ENCODE measurements at places on chromosomes 11 and 22.

- DNase-seq: no peak
Observed at GRCh38 chr11:115535781-115536180, 31.6 kb upstream of the CADM1 start.

DNA sequence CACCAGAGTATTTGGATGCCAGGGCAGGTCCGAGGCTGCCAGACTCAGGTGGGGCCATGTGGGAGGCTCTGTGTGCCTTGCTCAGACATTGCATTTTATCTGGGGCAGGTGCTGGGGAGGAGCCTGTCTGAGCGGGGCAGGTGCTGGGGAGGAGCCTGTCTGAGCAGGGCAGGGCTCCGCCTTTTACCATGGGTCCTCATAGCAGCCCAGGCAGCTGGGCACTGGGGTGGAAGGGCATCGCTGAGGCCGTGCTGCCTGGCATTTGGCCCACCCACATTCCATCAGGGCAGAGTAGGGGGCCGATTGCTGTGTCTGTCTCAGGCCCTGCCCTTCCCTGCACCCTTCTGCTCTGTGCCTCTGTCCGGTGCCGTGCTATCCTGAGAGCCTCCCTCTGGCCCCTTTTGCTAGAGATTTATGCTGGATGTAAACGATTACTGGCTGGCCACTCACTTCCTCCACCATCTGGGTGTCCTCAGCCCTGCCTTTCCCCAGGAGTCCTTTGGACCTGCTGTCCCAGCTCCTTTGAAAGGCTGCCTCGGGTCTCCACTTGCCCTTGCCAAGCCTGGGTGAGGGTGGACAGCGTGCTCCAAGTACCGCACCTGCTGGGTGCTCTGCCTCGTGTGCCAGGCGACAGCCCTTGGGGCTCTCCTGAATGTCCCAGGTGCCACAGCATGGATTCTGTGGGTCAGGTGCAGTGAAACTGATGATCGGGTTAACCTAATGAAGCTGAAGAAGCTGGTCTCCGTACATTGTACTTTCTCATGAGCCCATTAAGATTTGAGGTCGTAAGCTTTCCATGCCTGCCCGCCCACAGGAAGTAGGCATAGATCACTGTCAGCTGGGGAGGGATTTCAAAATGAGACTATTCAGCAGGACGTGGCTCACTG, 281.6 kb downstream of the TBC1D22A start:
- no peak for DNase-seq

- no peak for DNase-seq
Observed at GRCh38 chr11:74749965-74750296, 1.3 kb downstream of the RNF169 start.

GRCh38 chr11:70028147-70028855, 49.8 kb upstream of the ANO1 start:
- no peak for DNase-seq

- no peak for DNase-seq
Observed at GRCh38 chr11:12404436-12404835, 27.1 kb downstream of the PARVA start.

GRCh38 chr11:69521457-69521856, 40.0 kb downstream of the LINC01488 start:
- no peak for DNase-seq

DNA sequence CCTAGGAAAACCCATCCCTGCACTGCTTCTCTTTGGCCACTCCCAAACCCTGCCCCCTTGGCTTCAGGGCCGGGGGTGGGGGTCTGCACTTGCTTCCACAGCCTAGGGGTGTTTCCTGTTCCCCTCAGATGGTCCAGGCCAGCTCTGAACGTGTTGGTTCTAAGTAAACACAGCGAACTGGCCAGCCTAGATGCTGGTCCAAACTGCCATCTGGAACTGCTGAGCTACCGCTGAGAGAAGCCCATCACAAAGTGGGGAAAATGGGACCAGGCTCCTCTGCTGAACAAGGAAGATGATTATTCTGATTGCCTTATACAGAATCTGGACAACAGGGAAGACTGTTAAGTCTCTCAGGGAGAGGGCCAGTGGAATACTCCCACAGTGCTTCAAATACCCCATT, 23.5 kb upstream of the YPEL1 start:
- no peak for DNase-seq

DNA sequence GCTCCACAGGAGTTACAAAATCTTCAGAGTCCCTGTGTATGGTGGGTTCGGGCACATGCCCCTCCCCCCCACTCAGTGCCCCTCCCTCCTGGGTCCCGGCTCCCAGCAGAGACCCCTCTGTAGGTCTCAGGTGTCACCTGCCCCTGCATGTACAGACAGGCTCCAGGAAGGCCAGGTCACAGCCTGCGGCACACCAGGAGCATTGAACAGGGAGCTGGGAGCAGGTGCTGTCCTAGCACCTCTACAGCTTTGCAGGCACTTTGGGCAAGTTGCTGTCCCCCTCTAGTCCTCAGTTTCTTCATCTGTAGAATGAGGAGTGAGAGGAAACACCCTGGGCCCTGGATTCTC, 80.1 kb upstream of the RTL6 start:
- DNase-seq: no peak
